Tongue (tissue), 3 donors: ENCODE measurements at places on chromosomes 4 and X.
A peak's percentile ranks its signal among the peaks of the same experiment; 100 is the strongest.

- DNase-seq, result peak; percentile 73
Measured at GRCh38 chr4:122758033-122758432, 25.5 kb downstream of the BBS12 start.

DNA sequence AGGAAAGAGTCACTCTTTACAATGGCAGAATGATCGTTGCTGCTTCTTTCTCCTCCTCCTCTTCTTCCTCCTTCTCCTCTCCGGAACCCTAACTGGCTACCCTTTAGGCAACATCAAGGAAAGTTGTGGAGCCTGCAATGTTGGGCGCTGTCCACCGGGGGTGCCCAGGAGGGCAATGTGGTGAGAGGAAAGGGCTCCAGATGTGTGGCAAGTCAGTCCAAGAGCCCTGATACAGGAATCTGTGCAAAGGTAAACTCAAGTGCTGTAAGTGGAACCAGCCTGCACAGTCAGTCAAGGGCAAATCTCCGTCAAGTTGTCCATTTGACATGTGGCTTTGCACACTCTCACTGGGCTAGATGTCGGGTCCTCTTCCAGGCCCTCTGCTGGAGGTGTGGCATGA is 2.8 kb downstream of the RTL5 start:
- DNase-seq, result no peak

GRCh38 chr4:24657768-24658617 is 73.6 kb upstream of the DHX15 start:
- peak; percentile 60 for DNase-seq

DNA sequence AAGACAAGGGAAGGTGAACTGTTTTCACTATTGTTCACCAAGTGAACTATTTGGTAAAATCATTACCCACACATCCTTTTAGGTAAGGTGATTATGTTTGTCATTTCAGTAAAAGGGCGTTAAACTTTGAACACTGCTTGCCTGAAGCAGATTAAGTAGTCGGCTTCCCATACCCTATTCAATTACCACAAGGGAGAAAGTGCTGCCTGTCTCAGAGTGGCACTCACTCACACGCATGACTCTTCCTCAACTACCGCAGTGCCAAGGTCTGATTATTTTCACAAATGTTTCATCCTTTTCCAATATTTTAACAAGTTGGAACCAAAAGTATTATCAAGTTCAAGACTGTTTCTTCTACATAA is 11.0 kb downstream of the VEGFC start:
- DNase-seq, result no peak

- DNase-seq, result no peak
Measured at GRCh38 chr4:70874268-70875156, 27.7 kb upstream of the MOB1B start.

GRCh38 chrX:136397001-136397400 is 90.7 kb upstream of the BRS3 start:
- DNase-seq, result no peak

GRCh38 chrX:15437724-15438123 is 53.5 kb upstream of the VEGFD start:
- no peak for DNase-seq

DNA sequence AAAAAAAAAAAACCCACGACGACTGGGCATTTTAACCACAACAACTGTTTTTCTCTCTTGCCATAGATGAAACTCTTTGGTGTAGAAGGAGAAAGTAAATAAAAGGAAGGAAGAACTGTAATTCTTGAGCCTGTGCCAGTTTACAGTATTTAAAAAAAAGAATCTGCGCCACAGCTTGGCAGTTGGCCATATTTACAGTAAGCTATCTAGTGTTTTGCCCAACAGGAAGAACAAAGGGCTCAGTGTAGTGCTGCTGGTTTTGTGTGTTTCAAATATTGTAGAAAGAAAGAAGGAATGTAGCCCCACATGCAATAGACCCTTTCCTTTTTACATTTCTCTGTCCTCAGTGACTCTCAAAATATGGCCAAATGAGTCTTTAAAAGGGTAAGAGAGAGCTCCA is 66.1 kb downstream of the NR3C2 start:
- peak; percentile 89 for DNase-seq

DNA sequence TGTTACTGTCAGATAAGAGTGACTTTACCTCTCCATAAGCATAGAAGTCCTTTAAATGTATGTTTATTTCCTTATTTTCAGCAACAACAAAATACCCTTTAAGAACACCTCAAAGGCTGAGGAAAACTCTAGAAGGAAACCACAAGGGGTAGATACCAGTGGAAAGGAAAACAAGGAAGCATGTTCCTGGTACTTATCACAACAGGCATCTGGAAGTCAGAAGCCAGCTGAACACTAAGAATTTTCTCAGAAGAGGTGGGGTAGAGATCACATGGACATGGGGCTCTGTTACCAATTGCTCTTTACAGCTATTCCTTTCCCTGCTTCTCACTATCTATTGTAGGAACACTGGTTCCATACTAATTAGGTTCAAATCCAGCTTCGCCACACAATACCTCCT is 51.5 kb upstream of the BEND2 start:
- no peak for DNase-seq

- DNase-seq, result no peak
Measured at GRCh38 chr4:62531264-62531663, 1331.1 kb downstream of the ADGRL3 start.

DNA sequence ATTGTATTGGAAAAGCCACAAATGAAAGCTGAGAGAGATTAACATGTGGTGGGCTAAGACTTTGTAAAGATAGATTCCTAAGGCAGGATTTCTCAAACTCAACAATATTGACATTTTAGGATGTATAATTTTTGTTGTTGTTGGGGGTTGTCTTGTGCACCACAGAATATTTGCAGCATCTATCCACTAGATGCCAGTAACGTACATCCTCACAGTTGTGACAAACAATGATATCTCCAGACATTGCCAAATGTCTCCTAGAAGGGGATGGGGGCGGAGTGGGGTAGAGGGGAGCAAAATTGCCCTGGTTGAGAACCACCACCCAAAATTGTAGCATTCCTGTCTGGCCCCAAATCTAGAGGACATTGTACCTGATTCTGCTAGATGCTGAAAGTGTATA is 14.7 kb upstream of the CBR4 start:
- DNase-seq, result peak; percentile 64

DNA sequence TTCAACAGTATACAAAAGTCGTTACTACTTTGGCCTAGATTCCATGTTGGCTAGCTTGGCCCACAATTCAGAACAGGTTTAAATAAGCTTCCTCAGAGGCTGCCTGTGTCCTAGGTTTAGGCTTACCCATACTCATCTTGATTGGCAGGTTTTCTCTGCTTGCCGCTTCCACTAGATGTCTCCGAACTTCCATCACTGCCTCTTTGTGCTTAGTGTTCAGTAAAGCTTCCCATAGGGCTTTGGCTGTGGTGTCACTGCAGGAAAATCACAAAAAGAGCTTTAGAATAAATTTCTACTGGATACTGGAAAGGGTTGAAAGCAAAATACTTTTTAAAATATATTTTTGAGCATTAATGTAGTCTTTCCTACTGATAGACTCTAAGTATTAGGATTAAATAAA is 52.4 kb downstream of the SCFD2 start:
- peak; percentile 38 for DNase-seq

GRCh38 chrX:18354369-18355223 is at the start of gene SCML2:
Gene SCML2 (minus strand): TSS chrX:18354688. CDS start chrX:18334071, 20,617 bp downstream.
- DNase-seq, result peak; percentile 67
